ENCODE measurements at places on chromosomes 4 and X. TPM values are rescaled to one million over a fixed set of nuclear protein-coding genes. Genes with fewer than 3 reads are reported as not detected.
A peak's percentile ranks its signal among the peaks of the same experiment; 100 is the strongest.

DNA sequence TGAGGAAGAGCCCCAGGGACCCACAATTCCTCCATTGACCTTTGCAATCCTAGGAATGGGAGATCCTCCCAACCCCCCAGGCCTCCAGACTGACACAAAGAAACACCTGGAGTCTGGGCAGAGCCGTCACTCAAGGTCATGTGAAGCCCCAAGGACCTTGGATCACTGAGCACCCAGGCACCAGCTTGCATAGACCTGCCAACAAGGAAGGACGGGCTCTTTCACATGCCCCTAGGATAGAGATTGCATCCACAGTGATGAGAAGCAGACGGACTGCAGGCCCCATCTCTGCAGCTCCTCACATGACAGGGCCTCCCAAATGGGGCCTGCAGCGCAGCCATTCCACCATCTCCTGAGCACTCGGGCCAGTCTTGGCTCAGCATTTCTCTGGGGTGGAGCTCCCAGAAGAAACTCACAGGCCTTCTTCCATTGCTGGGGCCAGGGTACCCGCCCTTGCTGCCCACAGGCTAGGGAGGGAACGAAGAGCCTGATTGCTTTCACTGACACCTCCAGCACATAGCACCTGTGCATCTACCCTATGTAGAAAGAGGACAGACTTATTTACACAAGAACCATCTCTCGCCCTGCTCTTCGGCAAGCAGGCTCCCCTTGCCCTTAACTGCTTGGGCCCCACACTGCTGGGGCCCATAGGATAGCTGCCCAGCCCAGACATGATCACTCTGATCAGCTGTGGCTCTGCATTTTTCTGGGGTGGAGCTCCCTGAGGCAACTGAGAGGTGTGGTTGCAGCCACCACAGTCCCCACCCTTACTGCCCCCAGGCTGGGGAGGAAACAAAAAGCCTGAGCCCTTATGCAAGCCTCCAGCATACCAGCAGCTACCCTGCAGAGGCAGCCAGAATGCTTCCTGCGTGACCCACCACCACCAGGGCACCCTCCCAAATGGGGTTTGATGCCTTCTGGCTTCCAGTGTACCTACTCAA is 185.7 kb upstream of the ZCCHC13 start:
- no peaks in the 10 kb centered on the region for H3K4me1 ChIP-seq
- H3K36me3 ChIP-seq: no peaks in the 10 kb centered on the region
- H3K27ac ChIP-seq: no peak overlapping the region
- no peak for DNase-seq

- H3K4me1 ChIP-seq: no peaks in the 10 kb centered on the region
- no peaks in the 10 kb centered on the region for H3K27me3 ChIP-seq
- DNase-seq: no peak
These were observed 261.4 kb downstream of the LAS1L start for GRCh38 chrX:65273152-65273551.

DNA sequence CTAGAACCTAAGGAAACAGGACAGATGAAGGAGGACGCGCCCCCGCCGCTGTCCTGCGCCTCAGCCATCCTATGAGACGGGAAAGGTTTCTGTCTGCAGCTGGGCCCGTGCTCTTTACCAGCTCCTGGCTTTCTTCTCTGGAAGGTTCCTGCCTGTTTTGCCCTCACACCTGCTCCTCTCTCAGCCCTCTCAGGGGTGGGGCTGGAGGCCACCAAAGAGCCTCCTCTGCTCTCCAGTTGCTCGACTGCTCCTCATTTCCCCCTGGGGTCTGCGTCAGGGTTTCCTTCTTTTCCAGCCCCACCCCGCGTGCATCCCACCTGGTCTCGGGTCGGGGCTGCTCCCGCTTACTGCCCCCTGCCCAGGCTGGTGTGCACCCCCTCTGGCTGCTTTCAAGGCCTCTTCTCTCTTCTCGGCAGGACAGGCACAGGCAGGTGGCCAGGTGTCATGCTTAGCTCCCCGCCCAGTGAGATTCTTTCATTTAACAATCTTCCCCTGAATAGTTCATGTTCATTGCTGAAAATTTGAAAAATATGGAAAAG is 4.6 kb downstream of the HTT-AS start:
- H3K4me3 ChIP-seq: no peak overlapping the region
- H3K36me3 ChIP-seq: no peaks in the 10 kb centered on the region
- H3K27me3 ChIP-seq: no peaks in the 10 kb centered on the region
- no peak for DNase-seq

DNA sequence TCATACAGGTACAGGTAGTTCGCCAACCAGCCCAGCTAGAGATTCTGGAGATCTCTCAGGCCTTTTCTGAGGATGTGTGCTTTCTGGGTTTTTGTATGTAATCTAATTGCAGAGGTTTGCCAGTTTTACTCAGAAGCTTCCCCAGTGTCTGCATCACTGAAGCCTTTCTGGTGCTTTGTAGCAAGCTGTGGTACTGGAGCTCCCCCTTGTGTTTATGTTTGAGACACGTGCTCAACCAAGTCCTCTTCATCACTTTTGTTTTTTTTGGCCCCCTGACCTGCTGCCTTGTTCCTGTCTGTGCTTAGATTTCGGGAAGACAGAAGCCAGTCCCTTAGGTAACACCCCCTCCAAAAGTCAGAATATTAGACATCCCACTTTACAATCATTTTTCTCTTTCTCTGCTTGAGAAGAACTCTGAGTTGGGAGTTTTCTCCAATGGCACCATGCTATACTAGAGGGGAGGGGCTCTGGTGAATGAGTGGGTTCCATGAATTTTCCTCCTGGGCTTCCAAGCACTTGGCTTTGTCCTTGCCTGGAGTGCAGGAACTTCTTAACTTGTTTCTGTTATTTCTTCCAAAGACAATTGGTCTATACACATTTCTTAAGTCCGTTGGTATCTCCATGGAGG is 128.4 kb upstream of the TBC1D9 start:
- H3K4me3 ChIP-seq: no peak overlapping the region
- DNase-seq: no peak
- no peaks in the 10 kb centered on the region for H3K4me1 ChIP-seq
- no peak overlapping the region for H3K27ac ChIP-seq

DNA sequence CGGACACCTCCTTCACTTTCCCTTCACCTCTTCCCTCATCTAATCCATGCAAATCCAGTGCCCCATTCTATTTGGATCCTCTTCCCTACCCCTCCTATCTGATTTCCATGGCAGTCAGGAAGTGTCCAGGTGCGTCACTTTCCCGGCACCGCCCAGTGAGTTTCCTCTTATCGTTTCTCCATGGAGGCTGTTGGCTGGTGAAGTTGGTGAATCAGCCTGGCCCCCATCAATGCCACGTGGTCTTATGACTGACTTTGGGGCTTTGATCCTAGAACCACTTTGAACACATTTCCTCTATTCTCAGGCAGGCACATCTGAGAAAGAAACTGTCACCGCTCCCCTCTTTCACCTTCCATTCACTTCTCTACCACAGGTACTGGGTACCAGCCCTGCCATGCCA is 137.8 kb downstream of the CEP135 start:
- H3K4me3 ChIP-seq: no peak overlapping the region
- H3K36me3 ChIP-seq: no peaks in the 10 kb centered on the region
- H3K27ac ChIP-seq: no peak overlapping the region

- peak overlapping the region; percentile 57 for H3K27ac ChIP-seq
- H3K4me1 ChIP-seq: peaks cover 5% of the 10 kb centered on the region
- no peaks in the 10 kb centered on the region for H3K27me3 ChIP-seq
- H3K4me3 ChIP-seq: no peak overlapping the region
These were observed 45.1 kb downstream of the IGFBP7 start for GRCh38 chr4:57064811-57065711.

- no peaks in the 10 kb centered on the region for H3K36me3 ChIP-seq
- H3K27me3 ChIP-seq: no peaks in the 10 kb centered on the region
- H3K4me1 ChIP-seq: no peaks in the 10 kb centered on the region
These were observed 11.2 kb downstream of the ADAM29 start for GRCh38 chr4:174929346-174929745.

- H3K36me3 ChIP-seq: no peaks in the 10 kb centered on the region
- H3K4me1 ChIP-seq: no peaks in the 10 kb centered on the region
- H3K27ac ChIP-seq: no peak overlapping the region
- no peak overlapping the region for H3K4me3 ChIP-seq
- no peak for DNase-seq
These were observed 215.9 kb upstream of the GIMD1 start for GRCh38 chr4:106584337-106584989.

- DNase-seq: no peak
- no peaks in the 10 kb centered on the region for H3K36me3 ChIP-seq
- no peak overlapping the region for H3K27ac ChIP-seq
- no peak overlapping the region for H3K4me3 ChIP-seq
These were observed 5.4 kb downstream of the DAPP1 start for GRCh38 chr4:99821918-99822503.

DNA sequence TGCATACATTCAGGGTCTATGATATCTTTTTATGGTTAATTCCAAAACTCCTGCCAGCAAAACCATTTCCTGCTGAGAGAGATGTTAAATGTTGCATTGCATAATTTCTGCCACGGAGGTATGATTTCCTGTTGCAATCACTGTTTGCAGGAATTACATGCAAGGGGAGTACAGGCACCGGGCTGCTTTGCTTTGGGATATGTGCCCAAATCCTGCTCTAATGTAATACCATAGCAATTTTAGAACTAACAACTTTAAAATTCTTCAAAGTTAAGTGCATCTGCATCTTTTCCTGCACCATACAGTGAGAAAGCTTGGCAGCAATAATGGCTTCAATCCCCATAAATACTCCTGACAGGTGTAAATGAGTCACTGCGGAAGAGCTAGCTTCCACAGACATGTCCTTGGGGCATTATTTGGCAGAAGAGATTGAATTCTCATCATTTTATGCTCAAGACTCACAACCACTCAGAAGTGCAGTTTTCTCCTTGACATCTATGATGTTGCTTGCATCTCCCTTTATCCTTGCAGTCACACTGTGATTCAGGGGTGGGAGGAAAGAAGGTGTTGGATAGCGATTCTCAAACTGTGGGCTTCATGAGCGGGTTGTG is 29.6 kb downstream of the TRIM2 start:
- DNase-seq: no peak
- H3K4me1 ChIP-seq: peaks cover 27% of the 10 kb centered on the region
- no peaks in the 10 kb centered on the region for H3K36me3 ChIP-seq

DNA sequence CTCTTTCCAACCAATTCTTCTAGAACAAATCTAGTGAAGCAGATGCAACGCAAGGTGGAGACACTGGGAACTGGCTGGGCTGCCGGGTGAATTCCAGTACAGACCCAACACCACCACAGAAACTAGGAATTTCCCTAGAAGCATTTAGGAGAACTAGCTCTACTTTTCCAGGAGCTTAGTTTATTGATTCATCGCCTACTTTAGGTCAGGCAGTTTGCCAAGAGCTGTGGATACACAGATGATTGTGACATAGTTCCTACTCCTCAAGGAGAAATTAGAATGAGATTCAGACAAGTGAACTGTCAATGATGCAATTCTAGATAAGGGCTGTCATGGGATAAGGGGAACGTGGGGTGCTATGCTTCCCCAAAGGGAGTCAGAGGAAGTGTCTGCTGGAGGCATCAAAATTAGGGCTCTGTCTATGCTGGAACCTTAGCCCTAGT is 350.0 kb downstream of the CAMK2D start:
- no peaks in the 10 kb centered on the region for H3K27me3 ChIP-seq
- no peak overlapping the region for H3K27ac ChIP-seq
- no peak for DNase-seq

The RRAGB gene
- total RNA-seq: 65.7 TPM

The SCML1 gene
- total RNA-seq: 13.5 TPM

The SH3BP2 gene
- 40.6 TPM for total RNA-seq

The TLR7 gene
- total RNA-seq: 7.3 TPM

The YY2 gene
- total RNA-seq: 1.4 TPM

The ARHGAP6 gene
- total RNA-seq: 5.8 TPM

Measured in spinal cord (tissue), 10 donors.